NCI-H1930 (cell line): ENCODE measurements at places on chromosomes 6 and 20.
A peak's percentile ranks its signal among the peaks of the same experiment; 100 is the strongest.

DNA sequence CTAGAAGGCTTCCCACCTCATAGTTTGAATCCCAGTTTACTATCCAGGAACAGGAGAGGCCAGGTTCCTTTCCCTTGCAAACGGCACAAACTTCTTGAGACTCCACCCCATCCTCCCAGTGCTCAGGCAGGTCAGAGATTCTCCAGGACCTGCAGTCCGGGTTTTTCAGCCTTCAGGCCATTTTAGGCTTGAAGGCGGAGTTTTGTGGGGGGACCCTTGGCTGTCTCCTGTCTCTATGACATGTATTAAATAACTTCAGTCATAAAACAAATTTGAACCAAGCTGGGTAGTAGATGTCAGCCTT lies 230.1 kb downstream of the NFATC2 start:
- no peak for DNase-seq

GRCh38 chr6:39309942-39310531 lies 4.2 kb downstream of the KCNK17 start:
- peak; percentile 46 for DNase-seq

DNA sequence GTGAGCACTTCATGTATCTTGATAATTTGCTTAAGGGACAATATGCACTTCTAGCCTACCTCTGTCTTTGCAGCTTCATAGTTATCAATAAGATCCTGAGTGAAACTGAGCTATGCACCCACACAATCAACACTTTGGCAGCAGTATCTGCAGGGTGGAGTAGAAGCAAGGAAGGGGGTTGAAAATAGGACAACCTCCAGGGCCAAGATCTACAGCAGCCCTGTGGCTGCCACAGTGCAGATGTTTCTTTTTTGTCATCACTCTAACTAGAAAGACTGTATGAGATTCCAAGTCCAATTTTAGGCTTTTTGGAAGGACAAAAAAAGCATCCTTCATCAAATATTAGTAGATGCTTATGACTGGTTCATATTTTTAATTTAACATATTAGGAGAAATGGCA lies 336.1 kb upstream of the CITED2 start:
- DNase-seq: no peak

GRCh38 chr20:22447447-22447778 lies 137.0 kb downstream of the FOXA2 start:
- DNase-seq: no peak

GRCh38 chr6:362924-363249 lies 28.7 kb upstream of the IRF4 start:
- no peak for DNase-seq

- no peak for DNase-seq
Measured at GRCh38 chr20:48779435-48779834, 48.4 kb downstream of the PREX1 start.

DNA sequence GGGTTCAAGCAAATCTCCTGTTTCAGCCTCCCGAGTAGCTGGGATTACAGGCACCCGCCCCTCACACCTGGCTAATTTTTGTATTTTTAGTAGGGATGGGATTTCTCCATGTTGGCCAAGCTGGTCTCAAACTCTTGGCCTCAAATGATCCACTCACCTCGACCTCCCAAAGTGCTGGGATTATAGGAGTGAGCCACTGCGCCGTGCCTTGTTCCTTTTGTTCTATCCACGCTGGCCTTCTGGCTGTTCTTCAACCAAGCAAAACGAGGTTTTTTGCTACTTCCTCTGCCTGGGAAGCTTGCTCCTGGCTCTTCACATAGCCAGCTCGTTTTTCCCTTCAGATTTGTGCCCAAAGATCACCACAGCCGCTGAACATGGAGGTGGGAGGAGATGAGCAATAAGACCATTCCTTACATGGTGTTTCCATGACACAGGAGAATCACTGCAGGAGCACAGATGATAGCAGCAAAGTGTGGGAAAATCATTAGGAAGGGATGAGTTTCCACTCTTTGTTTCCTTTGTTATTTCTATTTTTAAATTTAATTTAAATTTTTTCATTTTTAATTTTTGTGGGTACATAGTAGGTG lies 201.0 kb upstream of the ZNF217 start:
- no peak for DNase-seq

- no peak for DNase-seq
Measured at GRCh38 chr6:3013486-3013885, 13.8 kb downstream of the NQO2 start.

- DNase-seq: no peak
Measured at GRCh38 chr6:47536816-47537401, 59.3 kb downstream of the CD2AP start.

GRCh38 chr6:165766457-165766856 lies 103.4 kb upstream of the PDE10A start:
- DNase-seq: no peak

DNA sequence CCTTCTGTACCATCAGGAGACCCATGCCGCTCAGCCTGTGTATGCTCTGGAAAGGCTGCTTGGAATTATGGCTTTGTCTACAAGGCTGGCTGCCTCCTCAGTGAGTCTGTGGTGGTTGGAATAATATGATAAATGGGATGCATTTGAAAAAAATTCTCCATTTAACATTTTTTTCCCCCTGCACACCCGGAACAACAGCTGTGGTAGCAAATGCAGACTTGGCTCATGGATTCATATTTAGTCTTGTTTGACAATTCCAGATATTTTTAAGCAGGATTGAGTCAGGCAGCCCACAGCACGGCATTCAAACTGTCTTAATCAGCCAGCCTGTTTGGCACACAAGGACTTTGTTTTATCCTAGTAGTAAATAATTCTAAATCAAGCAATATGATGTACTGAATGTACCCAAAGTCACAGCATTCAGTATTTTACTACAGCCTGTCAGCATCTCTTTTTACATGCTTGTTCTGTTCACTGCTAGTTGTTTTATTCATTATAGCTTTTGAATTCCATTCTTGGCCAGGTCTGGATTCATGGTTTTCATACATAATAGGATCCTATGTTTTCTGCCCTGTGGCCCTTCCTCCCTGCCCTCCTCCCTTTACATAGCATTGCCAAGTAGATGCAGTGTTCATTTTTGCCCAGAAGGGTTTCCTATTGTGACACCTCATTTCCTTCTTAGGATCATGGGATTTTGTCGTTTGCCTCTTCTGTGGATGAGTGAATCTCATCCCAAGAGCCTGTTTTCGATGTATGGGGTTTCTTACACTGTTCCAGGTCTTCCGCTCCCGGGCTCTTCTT lies 68.1 kb downstream of the LRRC1 start:
- DNase-seq: no peak

DNA sequence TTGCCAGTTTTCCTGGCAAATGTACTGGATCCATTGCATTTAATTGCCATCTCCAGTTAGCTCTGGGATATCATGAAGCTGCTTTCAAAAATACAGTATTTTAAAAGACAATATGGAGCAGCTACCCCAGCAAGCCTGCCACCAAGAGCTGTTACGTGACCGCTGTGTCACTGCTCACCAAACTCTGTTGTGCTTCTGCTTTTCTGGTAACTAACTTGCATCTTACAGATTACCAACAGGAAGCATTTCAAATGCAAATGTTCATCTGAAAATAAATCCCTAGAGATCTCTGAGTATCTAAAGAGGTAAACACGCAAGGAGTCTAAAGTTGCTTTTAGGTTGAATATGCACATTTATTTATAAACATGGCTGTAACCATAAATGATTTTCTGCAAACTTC lies 1008.3 kb downstream of the KIF16B start:
- DNase-seq: no peak

DNA sequence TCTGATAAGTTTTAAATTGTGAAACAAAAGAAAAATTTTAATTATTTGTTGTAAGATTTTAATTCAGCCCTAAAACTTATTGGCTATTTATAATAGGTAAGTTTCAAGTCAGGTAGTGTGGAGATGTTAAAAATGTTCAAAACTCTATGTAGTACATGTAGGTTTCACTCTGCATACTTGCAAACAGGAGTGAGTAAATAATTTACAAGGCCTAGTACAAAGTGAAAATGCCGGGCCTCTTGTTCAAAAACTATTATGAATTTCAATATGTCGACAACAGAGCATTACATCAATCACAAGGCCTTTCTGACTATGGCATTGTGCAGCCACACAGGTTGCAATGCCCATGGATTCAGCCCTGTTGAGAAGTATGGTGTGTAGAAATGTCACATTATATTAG lies 80.9 kb upstream of the GRIK2 start:
- no peak for DNase-seq

DNA sequence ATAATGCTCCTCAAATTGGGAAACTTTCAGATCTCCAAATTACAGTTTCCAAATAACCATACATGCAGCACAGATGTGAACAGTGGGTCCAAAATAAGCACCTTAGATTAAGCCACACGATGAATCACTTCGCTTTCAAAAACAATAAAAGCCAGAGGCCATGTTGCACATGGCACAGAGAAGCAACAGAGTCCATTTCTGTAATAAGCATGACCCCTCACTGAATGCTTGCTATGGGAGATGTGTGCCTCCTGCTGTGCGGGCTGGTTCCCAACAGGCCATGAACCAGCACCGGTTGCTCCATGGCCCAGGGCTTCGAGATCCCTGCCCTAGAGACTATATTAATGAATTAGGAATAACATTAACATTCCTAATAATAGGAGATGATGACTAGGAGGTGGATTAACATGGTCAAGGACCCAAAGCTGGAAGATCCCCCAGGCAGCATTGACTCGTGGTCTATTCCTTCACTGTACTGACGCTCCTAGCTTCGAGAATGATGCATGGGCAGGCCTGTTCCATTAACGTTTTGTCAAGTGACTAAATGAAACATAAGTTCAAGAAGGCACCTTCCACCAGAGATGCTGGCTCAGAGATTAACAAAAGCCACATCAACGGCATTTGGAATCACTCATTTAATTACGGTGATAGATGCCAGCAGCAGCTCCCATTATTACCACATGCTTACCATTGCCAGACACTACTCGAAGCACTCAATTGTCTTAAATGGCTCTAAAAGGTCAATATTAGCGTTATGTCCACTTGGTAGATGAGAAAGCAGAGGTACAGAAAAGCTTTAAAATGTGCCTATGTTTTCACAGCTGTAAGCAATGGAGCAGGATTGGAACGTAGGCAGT lies 470.6 kb upstream of the AGPAT4 start:
- DNase-seq: no peak

DNA sequence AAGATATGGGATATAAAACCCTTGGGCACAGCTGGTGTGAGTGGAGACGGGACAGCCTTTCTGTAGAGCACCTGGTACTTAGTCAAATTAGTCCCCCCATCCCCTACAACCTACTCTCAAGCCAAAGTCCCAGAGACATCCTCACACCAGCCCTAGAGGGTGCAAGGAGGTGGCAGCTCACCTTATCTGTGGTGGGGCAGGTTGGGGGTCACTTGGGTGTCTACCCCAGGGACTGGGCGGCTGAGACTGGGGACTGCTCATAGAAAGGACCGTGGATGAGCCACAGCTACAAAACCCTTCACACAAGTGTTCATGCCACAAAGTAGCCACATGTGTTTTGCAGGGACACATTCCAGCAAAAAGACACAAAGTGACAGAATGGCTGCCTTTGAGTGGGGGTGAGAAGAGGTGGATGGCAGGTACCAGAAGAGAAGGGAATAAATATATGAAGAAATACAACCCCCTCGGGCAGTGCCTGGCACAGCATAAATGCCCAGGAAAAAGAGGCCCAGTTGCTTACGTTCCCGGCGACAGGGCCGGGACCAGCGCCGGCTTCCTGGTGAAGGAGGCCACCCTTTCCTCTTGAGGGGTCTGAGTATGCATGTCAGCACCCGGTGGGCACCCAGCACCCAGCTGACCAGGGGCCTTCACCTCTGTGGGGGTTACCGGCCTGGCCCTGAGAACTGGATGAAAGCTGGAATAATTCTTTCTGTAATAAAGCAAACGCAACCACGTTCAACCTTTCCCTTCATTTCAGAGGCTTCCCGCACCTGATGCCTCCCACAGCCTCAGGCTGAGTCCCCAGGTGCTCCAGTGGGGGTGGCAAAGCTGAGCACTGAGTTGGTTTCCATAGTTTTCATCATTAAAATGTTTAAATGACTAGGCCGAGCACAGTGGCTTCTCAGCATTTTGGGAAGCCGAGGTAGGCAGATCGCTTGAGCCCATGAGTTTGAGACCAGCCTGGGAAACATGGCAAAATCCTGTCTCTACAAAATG lies 14.4 kb upstream of the CEBPB start:
- no peak for DNase-seq

GRCh38 chr6:126888727-126889725 lies 229.4 kb upstream of the RSPO3 start:
- DNase-seq: no peak

GRCh38 chr20:21262812-21263211 lies 40.3 kb upstream of the XRN2 start:
- DNase-seq: no peak

DNA sequence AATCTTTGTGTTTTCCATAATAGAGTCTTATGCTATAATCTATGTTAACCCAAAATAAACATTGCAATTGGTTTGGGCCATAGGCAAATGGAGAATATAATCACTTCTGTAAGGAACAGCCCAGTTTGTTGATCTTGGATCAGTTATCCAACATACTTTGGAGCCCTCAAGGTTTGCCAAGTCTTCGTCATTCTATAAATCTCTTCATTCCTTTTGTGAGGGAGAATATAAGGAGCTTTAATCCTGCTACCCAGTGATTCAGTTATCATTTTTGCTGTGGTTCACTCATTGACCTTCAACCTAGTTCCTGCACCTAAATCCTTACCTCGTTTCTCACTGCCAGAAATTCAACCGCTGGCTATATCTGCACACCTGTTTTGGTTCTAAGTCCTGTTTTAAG lies 500.3 kb upstream of the PTCHD4 start:
- DNase-seq: no peak

DNA sequence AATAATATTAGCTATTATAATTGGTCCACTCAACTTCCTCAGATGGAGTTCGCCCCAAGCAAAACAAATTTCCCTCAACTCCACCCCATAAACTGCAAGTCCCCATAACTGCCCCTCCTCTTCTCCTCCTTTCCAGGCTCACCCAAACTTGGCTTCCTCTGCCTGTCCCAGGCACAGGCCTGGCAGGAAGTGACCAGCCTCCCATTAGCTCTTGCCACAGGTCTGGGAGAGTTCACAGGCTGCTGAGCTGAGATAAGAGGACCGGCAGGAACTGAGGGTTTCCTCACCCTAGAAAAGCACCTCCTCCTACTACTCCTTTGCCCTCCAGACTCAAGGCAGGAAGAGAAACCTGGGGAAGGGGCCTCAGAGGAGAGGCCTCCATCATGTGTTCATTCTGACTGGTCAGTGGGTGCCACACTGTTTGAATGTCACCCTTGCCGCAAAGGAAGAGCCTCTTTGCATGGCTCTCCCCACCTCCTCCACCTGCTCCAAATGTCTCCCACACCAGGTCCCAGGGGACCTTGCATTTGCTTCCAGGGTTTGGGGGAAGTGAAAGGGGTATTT lies 24.5 kb upstream of the SMIM29 start:
- no peak for DNase-seq

- no peak for DNase-seq
Measured at GRCh38 chr20:41717483-41717882, 99.3 kb upstream of the CHD6 start.

GRCh38 chr6:132865829-132866228 lies 51.5 kb downstream of the RPS12 start:
- no peak for DNase-seq

- DNase-seq: peak; percentile 87
Measured at GRCh38 chr6:52725535-52726192, 37.6 kb downstream of the GSTA2 start.

DNA sequence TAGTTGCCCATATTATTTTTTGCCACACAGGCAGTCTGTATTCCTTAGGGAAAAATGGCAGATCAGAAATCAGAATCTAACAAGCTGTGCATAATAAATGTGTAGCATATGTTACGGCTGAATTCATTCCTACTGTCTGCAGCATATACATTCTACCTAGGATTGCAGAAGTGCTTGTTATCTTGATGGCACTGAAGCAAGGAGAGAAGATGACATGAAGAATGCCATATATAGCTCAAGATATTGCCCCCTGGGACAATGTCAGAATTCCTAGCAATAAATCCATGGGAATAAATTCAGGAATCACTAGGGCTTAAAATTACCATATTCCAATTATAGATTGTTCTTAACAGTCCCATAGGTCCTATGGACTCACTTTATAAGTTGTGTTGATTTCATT lies 293.0 kb upstream of the CNR1 start:
- no peak for DNase-seq
